ENCODE measurements at places on chromosomes 5 and 9. TPM values are rescaled to one million over a fixed set of nuclear protein-coding genes. Genes with fewer than 3 reads are reported as not detected.

GRCh38 chr5:142293486-142293885 lies 31.3 kb downstream of the SPRY4 start:
- DNase-seq: no peak

- no peak for DNase-seq
Measured at GRCh38 chr5:147826361-147826760, 5.1 kb downstream of the SPINK1 start.

GRCh38 chr9:35798658-35799374 lies 7.4 kb downstream of the NPR2 start:
- DNase-seq: no peak

DNA sequence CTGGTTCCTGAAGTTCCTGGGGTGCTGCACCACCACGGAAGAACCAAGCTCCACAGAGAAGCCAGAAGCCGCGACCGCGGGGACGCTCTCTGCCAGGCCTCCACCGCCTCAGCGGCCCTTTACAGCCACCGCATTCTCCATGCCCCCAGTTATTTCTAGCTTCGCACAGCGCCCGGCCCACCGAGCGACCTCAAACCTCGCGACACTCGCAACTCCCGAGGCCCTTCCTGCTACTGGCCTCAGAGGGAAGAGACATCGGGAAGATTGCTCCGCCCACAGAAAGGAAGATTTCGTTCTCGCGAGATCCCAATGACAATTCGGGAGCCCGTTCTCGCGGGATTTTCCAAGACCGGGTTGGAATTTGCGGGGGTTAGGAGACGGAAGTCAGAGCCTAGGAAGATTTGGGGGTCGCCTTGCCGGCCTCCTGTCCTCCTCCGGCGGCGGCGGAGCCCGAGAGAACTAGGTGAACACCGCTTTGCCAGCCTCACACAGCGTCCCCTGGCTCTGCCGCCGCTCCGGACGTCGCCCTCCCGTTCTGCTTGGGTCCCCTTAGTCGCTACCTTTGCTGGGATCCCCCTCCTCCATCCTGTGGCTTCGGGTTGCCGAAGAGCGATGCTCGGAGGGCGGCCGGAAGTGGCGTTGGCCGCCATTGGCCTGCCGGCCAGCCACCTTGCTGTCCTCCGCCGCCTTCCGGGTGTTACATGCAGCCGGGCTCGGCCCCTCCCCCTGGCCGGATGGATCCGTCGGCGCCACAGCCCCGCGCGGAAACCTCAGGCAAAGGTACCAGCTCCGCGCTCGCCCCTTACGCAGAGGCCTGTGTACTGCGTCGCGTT lies at the start of gene ERCC6L2:
Gene ERCC6L2 (plus strand): TSS at position 387 of the 833 bp plus-strand sequence. CDS start 348 bp downstream, at position 735.
- DNase-seq: peak; percentile 99

SLCO4C1 gene
- 21.1 TPM for polyA plus RNA-seq

EDIL3 gene
- 44.2 TPM for polyA plus RNA-seq

DNA sequence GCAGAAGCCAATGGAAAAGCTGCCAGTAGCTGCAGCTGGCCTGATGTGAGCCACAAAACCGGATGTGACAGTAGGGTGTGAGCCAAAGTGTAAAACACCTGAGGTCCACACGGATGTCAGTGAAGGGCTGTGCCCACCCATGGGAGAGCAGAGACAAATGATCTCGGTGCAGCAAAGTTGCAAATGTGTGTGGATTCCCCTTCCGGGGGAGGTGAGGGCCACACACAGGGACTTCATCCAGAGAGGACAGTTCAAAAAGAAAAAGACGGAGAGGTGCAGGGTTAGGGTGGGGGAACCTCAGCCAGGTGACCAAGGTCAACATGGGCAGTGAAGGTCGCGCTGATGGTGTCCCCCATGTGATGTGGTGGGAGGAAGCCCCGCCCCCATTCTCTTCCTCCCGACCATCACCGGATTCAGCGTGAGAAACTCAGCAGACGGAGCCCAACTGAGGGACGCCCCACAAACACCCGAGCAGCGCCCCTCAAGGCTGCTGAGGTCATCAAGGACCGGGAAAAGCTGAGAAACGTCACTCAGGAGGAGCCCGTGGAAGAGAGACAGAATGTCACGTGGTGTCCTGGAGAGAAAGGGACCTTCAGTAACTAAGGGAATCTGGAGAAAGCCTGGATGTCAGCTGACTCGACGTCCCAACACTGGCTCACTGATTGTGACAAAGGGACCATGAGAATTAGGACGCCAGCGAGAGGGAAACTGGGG lies 11.4 kb upstream of the PTGDS start:
- DNase-seq: no peak

GRCh38 chr5:161549106-161549505 lies 2.6 kb upstream of the GABRB2 start:
- DNase-seq: no peak

- DNase-seq: no peak
Measured at GRCh38 chr5:77213601-77214000, 3.1 kb downstream of the PDE8B start.

F12 gene
- 22.1 TPM for polyA plus RNA-seq

DNA sequence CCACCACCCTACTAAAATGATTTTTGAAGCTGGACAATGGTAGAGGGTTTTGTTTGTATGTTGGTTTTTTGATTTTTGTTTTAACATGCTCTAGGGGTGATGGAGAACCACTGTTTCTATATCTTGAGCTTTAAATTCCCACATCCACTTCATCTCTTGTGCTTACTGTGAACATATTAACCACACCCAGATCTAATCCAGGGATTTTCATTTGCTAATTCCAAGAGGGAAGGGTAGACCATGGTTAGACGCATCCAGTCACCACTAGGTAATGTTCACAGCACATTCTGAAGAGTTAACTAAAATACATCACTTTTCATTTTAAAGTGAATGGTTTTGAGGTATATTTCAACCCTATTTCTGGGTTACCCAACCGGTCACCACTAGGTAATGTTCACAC lies 36.5 kb upstream of the IQGAP2 start:
- DNase-seq: no peak

PTGES gene
- 4.3 TPM for polyA plus RNA-seq

- no peak for DNase-seq
Measured at GRCh38 chr9:114400219-114400618, 12.4 kb upstream of the AKNA start.

GRCh38 chr5:170307575-170308465 lies 10.2 kb upstream of the LCP2 start:
- no peak for DNase-seq

DNA sequence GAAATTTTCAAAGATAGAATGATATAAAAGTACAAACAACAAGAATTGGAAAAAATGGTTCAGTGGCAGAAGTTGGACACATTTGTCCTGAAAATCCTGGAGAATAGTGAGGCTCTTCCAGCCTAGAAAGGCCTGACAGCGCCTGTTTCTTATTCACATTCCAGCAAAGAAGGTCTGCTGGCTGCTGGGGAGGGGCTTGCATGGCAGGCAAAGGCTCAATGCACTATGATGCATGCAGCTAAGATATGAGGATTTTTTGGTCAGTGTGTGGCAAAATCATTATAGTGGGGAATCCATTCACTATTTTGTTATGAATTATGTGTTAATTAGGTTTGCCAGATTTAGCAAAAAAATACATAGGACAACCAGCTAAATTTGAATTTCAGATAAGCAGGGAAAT lies 243.9 kb upstream of the SLC30A5 start:
- DNase-seq: no peak

PSD2 gene
- 1.9 TPM for polyA plus RNA-seq

DNA sequence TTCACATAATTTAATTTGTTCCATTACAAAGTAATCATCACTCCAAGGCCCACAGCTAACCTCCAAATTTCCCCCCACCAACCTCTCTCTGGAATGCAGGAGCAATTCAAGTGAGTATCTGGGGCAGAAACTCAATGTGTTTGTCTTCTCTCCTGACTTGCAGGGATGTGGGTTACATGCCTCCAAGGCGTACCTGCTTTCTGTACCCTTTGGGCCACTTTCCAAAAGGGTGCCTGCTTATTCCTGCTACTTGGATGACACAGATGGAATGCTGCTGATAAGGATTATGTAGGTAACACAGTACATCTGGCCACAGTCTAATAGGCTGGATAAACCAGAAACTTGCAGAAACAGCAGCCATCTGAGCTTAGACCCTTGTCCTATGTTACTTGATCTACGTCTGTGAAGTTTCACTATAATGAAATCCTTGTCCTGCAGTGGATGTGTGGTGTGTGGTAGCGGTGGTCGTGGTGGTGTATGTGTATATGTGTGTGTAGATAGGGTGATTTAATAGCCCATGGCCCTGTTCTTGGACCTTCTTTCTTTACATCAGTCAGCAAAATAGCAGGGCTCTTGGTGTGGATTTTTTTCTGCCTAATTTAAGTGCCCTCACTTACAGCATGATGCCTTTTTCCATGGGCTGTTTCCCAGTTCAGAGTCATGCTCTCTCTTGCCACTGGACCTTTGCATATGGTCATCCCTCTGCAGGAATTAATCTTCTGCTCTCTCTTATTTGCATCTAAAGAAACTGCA lies 175.9 kb downstream of the ZDHHC21 start:
- no peak for DNase-seq

GRCh38 chr9:118575341-118576070 lies 793.7 kb downstream of the BRINP1 start:
- no peak for DNase-seq

DNA sequence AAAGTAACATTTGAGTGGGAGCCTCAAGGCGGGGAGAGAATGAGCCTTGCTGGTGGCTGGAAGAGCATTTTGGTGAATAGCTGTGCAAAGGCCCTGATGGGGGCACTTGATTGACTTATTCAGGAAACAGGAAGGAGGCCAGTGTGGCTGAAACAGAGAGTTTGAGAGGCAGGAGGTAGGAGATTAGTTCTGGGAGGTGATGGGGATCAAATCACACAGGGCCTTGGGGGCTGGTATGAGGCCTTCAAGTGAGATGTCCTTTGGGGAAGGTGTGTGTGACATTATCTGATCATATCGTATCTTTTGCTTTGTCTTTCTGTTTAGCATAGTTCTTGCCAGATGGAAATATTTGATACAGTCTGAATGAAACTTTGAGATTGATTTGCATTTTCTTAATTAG lies 172.3 kb downstream of the TENT4A start:
- DNase-seq: no peak

GRCh38 chr5:38554403-38554802 lies 2.0 kb downstream of the LIFR start:
- DNase-seq: no peak

- DNase-seq: no peak
Measured at GRCh38 chr5:122145906-122146305, 16.6 kb downstream of the ZNF474 start.

GRCh38 chr9:91360551-91361290 lies 997 bp downstream of the AUH start:
- peak; percentile 12 for DNase-seq

DNA sequence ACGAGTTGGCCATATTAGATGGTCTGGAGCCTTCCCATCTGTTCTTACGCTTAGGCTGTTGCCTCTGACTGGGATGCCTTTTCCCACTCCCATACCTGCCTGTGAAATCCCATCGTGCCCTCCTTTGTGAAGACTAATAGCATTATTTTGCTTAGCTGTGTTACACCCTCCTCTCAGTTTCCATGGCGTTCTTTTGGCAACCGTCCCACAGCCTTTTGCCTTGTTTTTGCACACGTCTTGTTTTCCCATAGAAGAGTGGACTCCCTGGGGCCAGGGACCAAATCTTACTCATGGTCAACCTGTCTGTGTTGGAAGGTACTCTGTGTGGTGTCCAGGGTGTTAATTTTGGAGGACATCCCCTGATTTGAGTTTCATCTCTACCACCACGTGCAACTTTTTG lies 242.1 kb downstream of the HSPA4 start:
- DNase-seq: no peak

STKLD1 gene
- polyA plus RNA-seq: 3.9 TPM

PTGDS gene
- polyA plus RNA-seq: 87.8 TPM

GRCh38 chr5:160520609-160521391 lies 99.1 kb downstream of the PTTG1 start:
- DNase-seq: no peak

FOXD4L6 gene
- polyA plus RNA-seq: not detected

DNA sequence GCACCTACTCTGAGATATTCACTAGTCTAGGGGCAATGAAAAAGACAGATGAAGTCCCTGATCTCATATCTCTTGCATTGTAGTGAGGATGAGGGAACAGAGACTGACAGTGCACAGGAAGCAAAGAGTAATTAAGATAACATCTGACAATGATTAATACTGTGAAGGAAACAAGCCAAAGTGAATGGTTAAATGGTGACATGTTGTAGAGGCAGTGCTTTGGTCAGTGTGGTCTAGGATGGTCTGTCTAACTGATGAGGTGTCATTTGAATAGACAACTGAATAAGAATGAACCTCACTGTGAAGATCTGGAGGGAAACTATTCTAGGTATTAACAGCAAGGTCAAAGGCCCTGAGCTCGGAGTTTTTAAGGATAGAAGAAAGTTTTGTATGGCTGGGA lies 333.3 kb upstream of the GRIA1 start:
- DNase-seq: no peak

DNA sequence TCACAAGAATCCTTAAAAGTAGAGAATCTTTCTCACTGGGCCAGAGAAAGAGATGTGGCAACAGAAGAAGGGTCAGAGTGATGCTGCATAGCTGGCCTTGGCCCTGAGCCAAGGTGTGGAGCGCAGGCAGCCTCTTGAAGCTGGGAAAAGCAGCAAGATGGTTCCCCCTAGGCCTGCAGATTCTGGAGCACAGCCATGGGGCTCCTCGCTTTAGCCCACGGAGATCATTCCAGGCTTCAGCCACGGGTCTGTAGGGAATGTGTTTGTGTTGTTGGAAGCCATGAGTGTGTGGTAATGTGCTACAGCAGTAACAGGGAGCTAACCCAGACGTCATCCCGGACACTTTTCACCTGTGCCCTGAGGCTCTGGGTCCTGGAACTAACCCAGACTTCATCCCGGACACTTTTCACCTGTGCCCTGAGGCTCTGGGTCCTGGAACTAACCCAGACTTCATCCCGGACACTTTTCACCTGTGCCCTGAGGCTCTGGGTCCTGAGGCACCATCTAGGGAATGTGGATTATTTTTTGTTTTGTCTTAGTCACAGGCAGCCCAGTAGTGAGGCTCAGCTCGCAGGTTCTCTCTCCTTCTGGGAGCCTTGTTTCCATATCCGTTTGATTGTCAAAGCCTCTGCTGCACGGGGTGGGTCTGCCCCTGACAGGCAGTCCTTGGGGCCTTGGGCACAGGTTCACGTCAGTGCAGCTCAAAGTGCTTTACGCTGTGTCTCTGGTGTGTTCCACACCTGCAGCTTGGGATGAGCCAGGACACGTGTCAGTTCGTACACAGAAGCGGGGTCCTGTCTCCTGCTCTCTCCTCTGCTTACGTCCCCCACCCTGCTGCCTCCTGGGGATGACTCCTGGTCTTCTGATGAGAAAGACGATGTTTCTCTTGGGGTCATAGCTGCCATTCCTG lies 56.3 kb upstream of the EXOC3 start:
- DNase-seq: no peak

DNA sequence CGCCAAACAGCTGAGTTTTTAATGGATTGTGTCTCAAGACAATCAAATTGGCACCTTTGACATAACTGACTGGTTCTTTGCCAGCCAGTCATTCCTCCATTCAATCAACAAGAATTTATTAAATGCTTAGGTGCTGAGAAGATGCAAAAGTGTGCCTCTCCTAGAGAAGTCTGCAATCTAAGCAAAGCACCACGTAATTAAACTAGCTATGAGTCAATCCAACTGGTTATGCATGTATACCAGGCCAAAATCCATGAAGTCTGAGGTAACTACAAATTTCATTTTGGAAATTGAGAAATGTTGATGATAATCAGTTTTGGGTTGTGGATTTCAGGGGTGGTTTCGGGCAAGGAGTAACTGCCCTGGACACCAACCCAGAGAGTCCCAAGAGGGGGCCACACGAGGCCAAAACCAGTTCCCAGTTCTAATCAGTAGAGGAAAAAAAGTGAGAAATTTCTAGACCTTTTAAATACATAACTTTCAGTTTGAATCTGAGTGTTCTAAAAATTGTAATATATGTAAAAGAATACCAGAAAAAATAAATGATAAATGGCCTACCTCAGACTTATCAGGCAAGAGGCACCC lies 92.6 kb downstream of the EFNA5 start:
- DNase-seq: no peak

Data from renal pelvis (tissue), 12 donors.